Mesothelial cell of epicardium (in vitro differentiated cells): ENCODE measurements at places on chromosomes 4 and X.

DNA sequence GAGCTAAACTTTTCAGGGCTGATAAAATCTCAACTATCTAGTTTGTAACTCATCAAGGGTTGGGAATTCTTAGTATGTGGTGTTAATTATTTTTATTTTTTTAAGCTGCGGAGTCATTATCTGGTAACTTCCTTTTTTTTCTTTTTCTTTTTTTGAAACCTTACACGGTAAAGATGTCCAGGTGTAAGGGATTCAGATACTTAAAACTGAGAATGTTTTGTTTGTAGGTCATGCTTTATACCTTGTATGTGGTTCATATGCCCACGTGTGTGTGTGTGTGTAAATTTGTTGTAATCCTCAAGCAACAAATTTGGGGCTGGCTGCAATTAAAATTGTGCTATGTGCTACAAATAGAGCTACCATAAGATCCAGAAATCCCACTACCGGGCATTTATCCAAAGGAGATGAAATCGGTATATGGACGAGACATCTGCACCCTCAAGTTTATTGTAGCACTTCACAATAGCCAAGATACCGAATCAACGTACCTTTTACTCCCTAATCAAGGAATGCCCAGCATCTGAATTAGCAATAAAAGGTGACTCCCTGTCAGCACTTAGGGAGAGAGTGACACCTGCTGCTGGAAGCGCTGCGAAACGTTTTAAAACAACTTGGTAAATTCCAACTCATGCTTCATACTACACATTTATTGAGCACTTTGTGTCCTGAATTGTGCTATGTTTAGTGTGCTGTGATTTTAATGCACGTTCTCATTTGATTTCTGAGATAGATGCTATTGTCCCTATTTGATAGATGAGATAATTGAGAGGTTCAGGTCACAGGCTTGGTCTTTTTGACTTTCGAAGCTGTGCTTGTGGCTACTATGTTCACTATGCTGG is 16.1 kb downstream of the MSMO1 start:
- DNase-seq = no peak
- peaks cover 8% of the 10 kb centered on the region for H3K36me3 ChIP-seq
- no peaks in the 10 kb centered on the region for H3K4me1 ChIP-seq
- no peak overlapping the region for H3K4me3 ChIP-seq
- peak overlapping the region; percentile 76 for H3K27ac ChIP-seq

GRCh38 chr4:132646186-132646585 is 502.9 kb upstream of the PCDH10 start:
- no peak overlapping the region for H3K27ac ChIP-seq
- no peak for DNase-seq
- H3K27me3 ChIP-seq = no peaks in the 10 kb centered on the region
- H3K4me3 ChIP-seq = no peak overlapping the region

GRCh38 chr4:164591666-164592065 is 162.3 kb upstream of the SMIM31 start:
- no peaks in the 10 kb centered on the region for H3K27me3 ChIP-seq
- H3K36me3 ChIP-seq = no peaks in the 10 kb centered on the region
- DNase-seq = no peak
- no peak overlapping the region for H3K4me3 ChIP-seq

GRCh38 chrX:154751203-154751668 is 359 bp upstream of the GAB3 start:
- peak overlapping the region; percentile 9 for H3K4me3 ChIP-seq
- H3K27me3 ChIP-seq = peaks cover 59% of the 10 kb centered on the region
- DNase-seq = no peak
- H3K27ac ChIP-seq = no peak overlapping the region
- H3K36me3 ChIP-seq = no peaks in the 10 kb centered on the region

GRCh38 chrX:153999359-154000037 is 20.2 kb downstream of the IRAK1 start:
- peaks cover 16% of the 10 kb centered on the region for H3K4me1 ChIP-seq
- peak overlapping the region; percentile 77 for H3K27ac ChIP-seq
- H3K36me3 ChIP-seq = peaks cover 3% of the 10 kb centered on the region
- no peak overlapping the region for H3K4me3 ChIP-seq
- no peaks in the 10 kb centered on the region for H3K27me3 ChIP-seq
- DNase-seq = no peak
